ENCODE measurements at places on chromosomes 3 and 15.

DNA sequence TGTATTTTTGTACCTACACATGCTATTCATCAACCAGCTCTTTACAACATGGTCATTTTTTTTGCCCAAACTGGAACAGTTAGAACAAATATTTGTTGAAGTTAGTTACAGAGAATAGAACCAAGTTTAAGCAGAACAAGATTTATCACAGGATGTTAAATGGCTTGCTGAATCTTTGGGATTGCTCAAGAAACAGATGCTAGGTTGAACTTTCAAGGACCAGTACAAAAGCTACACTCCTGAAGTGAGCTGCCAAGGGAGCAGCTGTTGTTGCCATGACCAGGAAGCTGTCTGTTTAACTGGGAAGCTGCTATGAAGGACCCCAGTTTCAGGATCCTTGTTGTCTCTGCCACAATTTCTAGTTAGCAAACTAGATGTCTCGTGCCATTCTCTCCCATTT is 53.7 kb downstream of the ZIC1 start:
- no peaks in the 10 kb centered on the region for H3K36me3 ChIP-seq
- H3K27ac ChIP-seq, result no peak overlapping the region
- H3K4me1 ChIP-seq, result no peaks in the 10 kb centered on the region
- no peak for DNase-seq
- H3K4me3 ChIP-seq, result no peak overlapping the region
- no peaks in the 10 kb centered on the region for H3K27me3 ChIP-seq

- H3K27ac ChIP-seq, result peak overlapping the region; percentile 51
- no peaks in the 10 kb centered on the region for H3K27me3 ChIP-seq
Measured at GRCh38 chr3:45043728-45044299, 17.7 kb downstream of the CLEC3B start.

DNA sequence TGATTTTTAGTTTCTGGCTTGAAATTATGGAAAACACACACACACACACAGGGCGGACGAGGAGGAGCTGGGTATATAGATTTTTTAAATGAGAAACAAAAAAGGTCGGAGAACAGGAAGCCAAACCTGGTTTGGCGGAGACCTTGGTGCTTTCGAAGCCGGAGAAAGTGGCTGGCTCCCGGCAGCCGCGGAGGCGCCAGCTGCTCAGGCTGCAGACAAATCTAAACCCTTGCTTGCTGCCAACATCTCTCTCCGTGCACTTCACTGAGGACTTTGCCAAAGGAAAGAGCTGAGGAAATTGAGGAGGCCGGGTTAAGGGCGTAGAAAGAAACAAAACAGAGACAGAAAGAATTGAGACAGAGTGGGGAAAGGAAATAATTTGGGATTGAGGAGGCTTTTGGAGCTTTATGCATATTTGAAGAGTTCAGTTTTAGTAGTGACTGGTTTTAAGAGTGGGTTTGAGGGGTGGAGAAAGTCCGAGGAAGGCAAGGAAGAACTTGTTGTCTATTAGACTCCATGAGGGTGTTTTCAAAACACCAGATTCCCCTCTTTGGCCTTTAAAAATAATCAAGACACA is 2.2 kb downstream of the ZIC1 start:
- H3K27ac ChIP-seq, result no peak overlapping the region
- H3K27me3 ChIP-seq, result peaks cover 65% of the 10 kb centered on the region

DNA sequence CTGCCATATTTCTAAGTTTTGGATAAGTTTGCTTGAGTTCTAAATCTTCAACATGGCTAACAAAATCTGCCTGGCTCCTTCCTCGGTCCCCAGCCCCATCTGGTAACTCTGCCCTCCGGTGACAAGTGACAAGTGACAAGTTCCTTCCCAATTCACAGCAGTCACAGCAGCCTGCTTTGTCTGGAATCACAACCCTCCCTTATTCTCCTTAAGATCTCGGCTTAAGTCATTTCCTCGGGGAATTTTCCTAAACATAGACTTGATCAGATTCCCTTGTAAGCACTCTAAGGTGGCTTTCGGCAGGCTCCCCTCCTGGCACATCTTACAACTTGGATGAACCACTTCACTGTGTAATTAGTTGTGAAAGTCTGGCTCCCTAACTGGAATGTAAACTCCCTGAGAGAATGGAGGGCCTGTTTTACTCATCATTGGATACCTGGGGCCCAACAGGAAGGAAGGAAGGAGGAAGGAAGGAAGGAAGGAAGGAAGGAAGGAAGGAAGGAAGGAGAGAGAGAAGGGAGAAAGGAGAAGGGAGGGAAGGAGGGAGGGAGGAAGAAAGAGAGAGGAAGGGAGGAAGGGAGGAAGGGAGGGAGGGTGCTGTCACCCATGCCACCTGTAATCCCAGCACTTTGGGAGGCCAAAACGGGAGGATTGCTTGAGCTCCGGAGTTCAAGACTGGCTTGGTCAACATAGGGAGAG is 126.4 kb downstream of the SHQ1 start:
- H3K27me3 ChIP-seq, result no peaks in the 10 kb centered on the region
- no peaks in the 10 kb centered on the region for H3K36me3 ChIP-seq
- 0 out of 2 replicates have a peak, but pooled peaks cover 5% of the 10 kb centered on the region for H3K4me1 ChIP-seq
- H3K27ac ChIP-seq, result no peak overlapping the region
- no peak for DNase-seq
- H3K4me3 ChIP-seq, result no peak overlapping the region

DNA sequence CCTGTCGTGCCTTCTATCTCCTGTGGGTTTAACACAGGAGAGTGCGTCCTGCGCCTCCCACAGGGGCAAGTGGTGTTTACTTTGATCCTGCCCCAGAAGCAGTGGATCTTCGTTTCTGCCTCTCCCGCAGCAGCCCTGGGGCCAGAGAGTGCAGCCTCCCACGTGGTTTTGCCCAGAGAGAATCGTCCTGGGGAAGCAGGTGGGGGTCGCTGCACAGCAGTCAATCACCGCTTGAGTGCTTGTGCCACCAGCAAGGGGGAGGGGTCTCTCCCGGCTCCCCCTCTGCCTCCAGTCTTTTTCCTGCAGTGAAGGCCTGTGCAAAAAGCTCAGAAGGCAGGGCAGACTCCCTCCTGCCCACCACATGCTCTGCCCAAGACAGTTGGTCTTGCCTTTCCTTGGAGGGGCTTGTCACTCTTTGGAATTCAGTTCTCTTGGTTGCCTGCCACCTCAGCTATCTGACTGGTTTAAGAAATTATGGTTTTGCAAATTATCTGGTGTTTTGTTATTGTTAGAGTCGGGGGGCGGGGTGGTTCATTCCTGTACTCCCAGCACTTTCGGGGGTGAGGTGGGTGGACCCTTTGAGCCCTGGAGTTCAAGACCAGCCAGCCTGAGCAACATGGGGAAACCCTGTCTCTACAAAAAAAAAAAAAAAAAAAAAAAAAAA is 26.9 kb downstream of the STOML1 start:
- no peak overlapping the region for H3K27ac ChIP-seq
- H3K27me3 ChIP-seq, result no peaks in the 10 kb centered on the region
- H3K4me3 ChIP-seq, result no peak overlapping the region
- peaks cover 28% of the 10 kb centered on the region for H3K4me1 ChIP-seq
- no peak for DNase-seq

DNA sequence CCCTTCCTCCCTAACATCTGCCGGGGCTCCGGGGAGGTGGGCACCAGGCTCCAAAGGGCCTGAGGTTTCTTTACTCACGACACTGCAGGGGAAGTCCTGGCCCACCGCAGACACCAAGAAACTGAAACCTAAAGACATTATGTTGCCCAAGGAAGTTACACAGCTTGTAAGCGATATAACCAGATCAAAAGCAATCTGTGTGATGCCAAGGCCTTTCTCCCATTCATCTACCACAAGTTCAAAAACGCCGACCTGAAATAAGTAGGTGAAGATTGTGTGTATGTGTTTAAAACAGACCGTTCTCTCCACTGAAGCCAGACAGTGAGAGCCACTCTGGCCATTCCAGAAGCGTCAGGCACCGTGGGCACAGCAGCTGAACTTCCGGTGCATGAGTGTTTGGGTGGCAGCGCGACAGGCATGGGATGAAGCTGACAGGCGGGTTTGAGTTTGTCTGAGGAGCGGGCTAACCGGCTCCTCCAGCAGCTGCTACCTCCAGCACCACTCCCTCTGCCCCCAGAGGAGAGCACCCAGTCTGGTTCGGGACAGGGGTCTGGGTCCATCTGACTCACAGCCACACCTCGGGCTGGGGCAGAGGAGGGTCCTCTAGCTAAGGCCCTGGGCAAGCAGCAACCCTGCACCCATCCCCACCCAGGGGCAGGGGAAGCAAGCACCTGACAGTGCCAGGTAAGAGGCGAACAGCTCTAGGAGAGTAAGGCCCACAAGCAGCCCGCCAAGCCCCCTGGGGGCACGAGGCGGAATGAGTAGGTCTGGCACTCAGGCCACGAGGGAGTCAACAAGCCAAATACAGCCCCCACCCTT is 1.3 kb downstream of the TNK2 start:
- no peak for DNase-seq
- no peak overlapping the region for H3K27ac ChIP-seq
- no peaks in the 10 kb centered on the region for H3K36me3 ChIP-seq
- peaks cover 28% of the 10 kb centered on the region for H3K4me1 ChIP-seq
- H3K27me3 ChIP-seq, result no peaks in the 10 kb centered on the region

DNA sequence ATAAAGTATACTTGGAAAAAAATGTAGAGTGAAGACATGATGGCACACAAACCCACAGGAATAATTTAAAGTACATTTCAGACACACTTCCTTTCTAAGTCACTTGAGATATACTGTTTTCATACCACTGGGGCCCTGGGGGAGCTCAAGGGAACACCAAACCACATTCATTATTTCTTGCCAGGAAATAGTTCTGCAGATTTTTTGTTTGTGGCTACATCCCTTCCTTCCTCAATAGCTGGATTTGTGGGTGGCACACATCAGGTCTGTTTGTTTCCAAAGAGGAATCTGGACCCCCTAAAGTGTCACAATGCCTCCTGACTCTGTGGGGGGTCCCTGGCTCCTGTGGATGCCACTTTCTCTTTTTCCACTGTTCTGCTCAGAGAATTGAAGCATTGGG is 153.5 kb upstream of the COL8A1 start:
- no peaks in the 10 kb centered on the region for H3K4me1 ChIP-seq
- no peaks in the 10 kb centered on the region for H3K36me3 ChIP-seq
- no peak for DNase-seq
- no peak overlapping the region for H3K27ac ChIP-seq
- H3K27me3 ChIP-seq, result no peaks in the 10 kb centered on the region
- no peak overlapping the region for H3K4me3 ChIP-seq

DNA sequence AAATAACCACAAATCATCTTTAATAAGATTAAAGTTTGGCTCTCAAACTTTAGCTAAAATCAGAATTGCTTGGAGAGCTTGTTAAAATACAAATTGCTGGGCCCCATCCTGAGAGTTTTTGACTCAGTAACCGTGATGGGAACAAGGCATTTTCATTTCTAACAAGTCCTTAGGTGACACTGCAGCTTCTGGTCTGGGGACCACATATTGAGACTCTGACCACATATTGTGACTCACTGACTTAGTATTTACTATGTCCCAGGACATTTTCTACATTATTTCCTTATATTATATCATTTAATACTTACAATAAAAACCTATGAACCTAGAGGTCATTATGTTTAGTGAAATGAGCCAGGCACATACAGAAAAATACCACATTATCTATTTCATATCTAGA is 164.5 kb downstream of the ZMAT3 start:
- H3K4me3 ChIP-seq, result no peak overlapping the region

DNA sequence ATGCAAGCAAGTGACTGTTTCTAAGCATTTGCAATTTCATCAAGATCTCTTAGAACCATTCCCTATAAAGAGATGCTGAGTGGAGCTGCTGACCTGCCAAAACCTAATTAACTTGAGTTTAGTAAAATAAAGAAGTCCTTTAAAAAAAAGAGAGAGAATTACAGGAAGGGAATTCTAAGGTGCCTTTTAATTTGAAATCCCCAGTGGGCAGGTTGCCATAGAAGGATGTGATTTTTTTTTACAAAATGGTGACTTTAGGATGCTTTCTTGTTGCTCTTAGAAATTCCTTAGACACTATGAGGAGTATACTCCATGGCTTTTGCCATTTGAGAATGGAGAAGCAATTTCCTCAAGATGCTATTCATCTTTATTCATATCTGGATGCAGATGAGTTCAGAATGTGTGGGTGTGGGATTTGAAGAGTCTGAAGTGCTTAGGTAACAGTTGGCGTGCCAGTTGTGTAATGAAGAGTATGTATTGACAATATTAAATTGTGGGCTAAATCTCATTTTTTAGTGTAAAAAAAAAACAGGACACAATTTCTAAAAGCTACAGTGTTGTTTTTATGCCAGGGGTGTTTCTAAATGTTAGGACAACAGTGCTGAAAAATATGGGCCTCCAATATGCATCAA is 13.6 kb downstream of the LRRC3B start:
- H3K27ac ChIP-seq, result no peak overlapping the region
- no peaks in the 10 kb centered on the region for H3K4me1 ChIP-seq
- DNase-seq, result no peak
- H3K4me3 ChIP-seq, result no peak overlapping the region
- H3K27me3 ChIP-seq, result no peaks in the 10 kb centered on the region

DNA sequence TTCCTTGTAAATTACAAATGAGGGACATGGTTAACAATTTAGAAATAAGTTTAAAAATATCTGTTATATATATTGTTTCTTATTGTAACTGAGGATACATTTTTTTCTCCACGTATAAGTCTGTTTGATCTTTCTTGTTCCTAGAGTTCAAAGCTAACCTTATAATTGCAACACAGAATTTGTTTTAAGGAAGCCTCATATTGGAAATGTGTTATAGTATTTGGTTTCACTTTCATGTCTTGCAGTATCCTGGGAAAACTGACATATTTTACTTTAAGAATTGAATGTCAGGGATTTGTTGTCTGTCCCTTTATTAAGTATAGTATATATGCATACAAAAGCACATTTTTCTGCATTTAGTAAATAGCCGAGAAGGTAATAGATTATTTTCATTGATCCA is 23.5 kb upstream of the NIT2 start:
- peaks cover 58% of the 10 kb centered on the region for H3K36me3 ChIP-seq
- DNase-seq, result no peak
- no peaks in the 10 kb centered on the region for H3K27me3 ChIP-seq
- H3K27ac ChIP-seq, result no peak overlapping the region
- no peak overlapping the region for H3K4me3 ChIP-seq
- no peaks in the 10 kb centered on the region for H3K4me1 ChIP-seq

DNA sequence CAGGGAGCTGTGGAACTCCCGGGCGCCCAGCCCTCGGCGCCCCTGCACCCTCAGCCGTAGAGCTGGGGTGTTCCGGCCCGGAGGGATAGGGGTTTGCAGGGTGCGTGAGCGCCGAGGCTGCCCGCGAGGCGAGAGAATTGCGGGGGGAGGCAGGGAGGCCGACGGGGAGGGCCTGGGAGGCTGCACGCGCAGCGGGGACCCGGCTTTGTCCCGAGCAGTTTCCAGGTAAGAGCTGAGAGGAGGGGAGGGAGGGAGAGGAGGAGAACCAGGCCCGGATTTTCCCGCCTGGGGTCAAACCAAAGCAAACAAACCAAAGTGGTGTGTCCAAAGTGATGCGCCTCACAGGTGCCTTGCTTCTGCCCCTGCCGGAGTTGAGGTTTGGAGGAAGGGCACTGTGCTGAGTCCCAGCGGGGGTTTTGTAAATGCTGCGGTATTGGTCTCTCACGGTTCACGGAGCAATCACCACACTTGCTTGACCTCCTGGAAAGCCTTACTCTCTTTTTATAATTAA is 146.4 kb downstream of the TJP1 start:
- H3K36me3 ChIP-seq, result no peaks in the 10 kb centered on the region
- H3K27me3 ChIP-seq, result no peaks in the 10 kb centered on the region
- no peak for DNase-seq
- peak overlapping the region; percentile 65 for H3K27ac ChIP-seq
- no peak overlapping the region for H3K4me3 ChIP-seq
